Activated naive CD8-positive, alpha-beta T cell treated with anti-CD3 and anti-CD28 coated beads, Interleukin-2, amount 10 ng/mL, durations not matched to agents 7 days and 5 days (primary cell): ENCODE measurements at places on chromosomes 6 and 20. TPM values are rescaled to one million over a fixed set of nuclear protein-coding genes. Genes with fewer than 3 reads are reported as not detected.

Gene C6orf163
- 3.2 TPM for total RNA-seq

Gene TCP11
- total RNA-seq, result not detected

Gene BIRC7
- total RNA-seq, result not detected

Gene HCK
- total RNA-seq, result 0.61 TPM

Gene GTSF1L
- total RNA-seq, result not detected

DNA sequence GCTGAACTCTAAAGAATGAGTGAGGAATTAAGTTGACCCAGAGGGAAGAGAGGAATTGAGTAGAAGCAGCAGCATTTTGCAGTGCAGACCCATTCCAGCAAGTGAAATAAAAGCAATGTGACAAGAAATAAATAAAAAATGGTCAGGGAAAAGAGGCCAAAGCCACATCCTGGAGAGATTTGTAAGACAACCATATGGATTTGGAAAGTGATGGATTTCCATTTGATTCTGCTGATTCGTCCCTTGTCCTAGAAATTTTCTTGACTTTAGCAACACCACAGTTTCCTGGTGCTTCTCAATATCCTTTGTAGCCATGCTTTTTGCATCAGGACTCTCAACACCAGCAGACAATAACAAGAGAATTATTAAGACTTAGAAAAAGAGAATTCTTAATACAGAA lies 29.8 kb downstream of the ANKEF1 start:
- no peak for DNase-seq

- DNase-seq, result no peak
Observed at GRCh38 chr6:25181350-25181724, 97.8 kb upstream of the CARMIL1 start.

- DNase-seq, result no peak
Observed at GRCh38 chr20:16479666-16480065, 93.6 kb downstream of the KIF16B start.

- no peak for DNase-seq
Observed at GRCh38 chr20:23955896-23956295, 32.7 kb downstream of the GGTLC1 start.

DNA sequence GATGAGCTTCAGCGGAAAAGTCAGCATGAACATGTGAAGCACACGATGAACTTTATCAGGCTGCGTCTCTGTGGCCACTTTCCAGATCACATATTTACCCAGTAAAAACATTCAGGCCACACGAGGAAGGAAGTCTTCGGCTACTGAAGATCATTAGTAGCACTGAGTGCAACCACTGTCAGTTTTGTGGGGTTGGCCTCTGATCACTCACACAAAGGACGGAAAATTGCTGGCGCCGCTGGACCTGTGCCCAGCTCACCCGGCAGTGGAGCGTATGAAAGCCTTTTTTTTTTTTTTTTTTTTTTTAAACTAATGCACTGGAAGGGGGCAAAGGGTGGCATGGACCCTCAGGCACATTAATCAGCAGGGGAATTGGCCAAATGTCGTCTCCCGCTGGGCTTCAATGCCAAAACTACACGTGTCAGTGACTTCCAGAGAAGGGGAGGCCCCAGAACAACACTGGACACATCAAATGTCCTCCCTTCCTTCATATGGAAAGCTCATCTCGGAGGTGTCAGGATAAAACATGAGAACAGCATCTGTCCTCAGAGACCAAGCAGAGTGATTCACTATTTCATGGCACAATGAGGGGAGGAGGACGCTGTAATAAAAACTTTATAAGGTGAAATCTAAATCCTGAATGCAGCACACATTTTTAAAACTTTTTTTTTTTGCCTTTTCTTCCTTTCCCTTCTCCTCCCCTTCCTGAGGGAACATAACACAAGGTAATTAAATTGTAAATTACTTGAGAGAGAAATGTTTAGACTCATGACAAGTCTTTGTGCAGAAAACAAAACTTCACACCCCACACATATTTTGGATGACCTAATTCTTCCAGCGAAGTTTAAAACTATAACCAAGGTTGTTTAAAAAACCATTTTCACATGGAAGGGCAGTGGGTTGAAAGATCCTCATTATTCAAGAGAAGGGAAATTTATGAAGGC lies 223.4 kb downstream of the FOXC1 start:
- no peak for DNase-seq

- DNase-seq, result no peak
Observed at GRCh38 chr6:149236589-149236988, 80.9 kb upstream of the TAB2 start.

GRCh38 chr6:117558818-117559217 lies 43.5 kb downstream of the GOPC start:
- DNase-seq, result no peak

- no peak for DNase-seq
Observed at GRCh38 chr6:74222768-74223333, 526.8 kb downstream of the CD109 start.
